ENCODE measurements at places on chromosomes 3 and 15.

GRCh38 chr3:126414406-126414805 is 19.7 kb downstream of the CFAP100 start:
- no peak for DNase-seq

DNA sequence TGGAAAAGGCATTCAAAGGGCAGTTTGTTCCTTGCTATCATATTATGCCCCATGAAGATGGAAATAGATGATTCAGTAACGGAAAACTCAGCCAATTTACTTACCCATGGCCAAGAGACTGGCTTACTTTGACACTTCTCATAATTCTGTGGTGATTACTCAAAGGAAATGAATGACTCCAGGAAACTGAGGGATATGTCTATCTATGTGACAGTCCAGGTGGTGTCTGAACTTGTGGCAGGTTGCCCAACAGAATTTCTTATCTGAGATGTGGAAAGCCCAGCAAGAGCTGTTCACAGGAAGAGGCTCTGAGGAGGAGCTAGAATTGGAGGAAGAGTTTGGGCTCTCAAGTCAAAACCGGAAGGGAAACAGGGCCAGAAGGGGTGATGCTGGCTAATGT is 91.2 kb downstream of the KCNAB1 start:
- no peak for DNase-seq

- peak; percentile 64 for DNase-seq
These were observed 92.6 kb downstream of the XXYLT1 start for GRCh38 chr3:195178124-195178910.

GRCh38 chr3:177449360-177450006 is 252.2 kb upstream of the TBL1XR1 start:
- DNase-seq, result no peak

DNA sequence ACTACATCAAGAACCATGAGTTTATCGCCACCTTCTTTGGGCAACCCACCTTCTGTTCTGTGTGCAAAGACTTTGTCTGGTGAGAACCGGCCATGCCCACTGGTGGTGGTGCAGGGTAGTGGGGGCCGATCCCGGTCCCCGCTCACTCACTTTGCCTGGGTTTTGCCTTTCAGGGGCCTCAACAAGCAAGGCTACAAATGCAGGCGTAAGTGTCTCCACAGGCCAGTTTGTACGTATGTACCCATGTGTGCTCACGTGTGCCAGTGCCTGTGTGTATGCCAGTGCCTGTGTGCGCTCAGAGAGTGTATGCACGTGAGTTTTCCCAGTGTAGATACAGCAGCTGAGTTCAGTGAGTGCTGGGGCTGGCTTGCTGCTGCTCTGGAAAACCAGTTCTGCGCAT is 20.5 kb downstream of the PRKCD start:
- no peak for DNase-seq

GRCh38 chr3:26535151-26535550 is 87.4 kb upstream of the LRRC3B start:
- no peak for DNase-seq

- peak; percentile 88 for DNase-seq
These were observed 57.5 kb upstream of the HERC1 start for GRCh38 chr15:63891079-63891767.

- DNase-seq, result peak; percentile 67
These were observed 365.6 kb downstream of the MAGI1 start for GRCh38 chr3:65672871-65673815.

DNA sequence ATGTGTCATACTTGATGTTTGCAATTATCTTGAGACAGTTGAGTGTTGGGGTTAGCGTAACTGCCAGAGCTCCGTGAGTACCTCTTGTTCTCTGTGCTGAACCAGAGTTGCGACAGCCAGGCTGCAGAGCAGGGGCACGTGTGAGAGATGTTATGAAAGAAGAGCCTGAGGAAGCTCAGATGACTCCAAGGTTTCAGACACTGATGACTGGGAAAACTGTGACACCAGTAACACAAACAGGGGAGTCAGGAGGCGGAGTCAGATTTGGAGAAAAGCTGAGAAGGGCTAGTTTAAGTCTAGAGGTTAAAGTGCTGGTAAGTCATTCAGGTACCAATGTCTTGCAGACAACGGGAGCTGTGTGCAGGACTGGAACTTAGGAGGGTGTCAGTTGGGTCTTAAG is 45.0 kb downstream of the BLM start:
- DNase-seq, result peak; percentile 82

- no peak for DNase-seq
These were observed 189.4 kb downstream of the WNT5A start for GRCh38 chr3:55297706-55298105.

DNA sequence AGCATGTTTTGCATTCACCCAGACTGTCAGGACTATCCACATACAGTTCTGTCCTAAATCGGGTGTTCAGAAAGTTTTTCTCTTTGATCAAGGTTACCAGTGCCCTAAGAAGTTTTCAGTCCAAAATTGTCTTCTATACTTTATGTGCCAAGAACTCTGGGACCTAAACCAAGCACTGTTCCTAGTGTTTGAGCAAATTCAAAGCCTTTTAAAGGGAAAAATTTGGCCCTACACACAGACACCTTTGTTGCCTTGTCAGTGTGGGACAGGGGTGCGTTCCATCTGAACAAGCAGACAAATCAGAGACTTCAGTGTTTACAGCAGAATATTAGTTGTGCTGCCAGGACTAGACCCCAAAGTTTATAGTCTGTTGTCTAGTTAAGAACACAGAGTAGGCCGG is 50.6 kb downstream of the DGKG start:
- DNase-seq, result no peak

GRCh38 chr15:79689030-79689429 is 207.8 kb downstream of the MTHFS start:
- no peak for DNase-seq

GRCh38 chr3:64022451-64023186 is 675 bp downstream of the PSMD6 start:
- DNase-seq, result no peak

DNA sequence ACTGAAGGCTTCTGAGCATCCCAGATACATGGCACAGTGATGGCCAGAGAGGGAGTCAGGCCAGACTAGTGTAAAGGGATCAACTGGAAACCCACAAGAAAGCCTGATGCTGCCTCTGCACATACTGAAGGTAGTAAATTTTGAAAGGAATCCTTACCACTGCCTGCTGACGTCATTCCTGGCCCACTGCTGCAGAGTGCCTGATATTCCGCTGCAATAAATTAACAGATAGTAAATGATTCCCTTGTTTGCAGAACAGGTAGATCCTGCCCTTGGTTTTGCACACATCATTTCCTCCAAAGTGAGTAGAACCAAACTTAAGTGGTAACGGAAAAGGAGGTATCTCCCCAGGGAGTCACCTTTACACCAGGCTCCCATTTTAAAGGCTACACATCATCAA is 146.7 kb downstream of the FBN1 start:
- DNase-seq, result no peak

DNA sequence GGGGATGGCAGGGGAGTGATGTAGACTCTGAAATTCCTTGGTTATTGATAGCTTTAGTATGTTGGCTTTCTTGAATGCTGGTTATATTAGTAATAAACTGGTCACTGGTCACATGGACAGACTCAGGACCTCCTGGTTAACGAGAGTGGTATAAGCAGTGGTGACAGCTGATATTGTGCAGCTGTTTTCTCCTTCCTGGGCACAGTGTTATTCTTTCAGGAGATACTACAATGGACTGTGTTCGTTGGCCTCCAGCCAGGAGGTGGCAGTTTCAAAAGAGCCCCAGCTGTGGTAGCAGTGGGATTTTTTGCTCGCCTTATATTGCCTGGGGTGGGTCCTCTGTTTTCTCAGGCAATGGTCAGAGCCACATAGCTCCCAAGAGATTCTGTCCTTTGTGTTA is 181.6 kb upstream of the RBMS3 start:
- DNase-seq, result no peak

DNA sequence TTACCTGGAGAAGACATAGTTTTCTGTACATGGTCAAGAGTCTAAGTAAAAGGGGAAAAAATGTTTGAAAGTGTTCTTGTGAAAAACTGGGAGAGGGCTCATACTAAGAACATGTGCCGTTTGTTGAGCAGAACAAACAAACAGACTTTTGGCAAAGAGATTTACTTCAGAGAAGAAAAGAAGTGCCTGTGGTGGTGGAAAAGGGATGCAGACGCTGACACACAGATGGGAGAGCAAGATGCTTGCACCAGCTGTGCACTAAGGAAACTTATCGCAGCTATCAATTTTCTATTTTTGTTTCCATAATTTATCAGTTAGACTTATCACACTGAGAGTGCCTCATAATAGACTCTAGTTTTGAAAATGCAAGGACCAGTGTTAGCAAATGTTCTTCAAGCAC is 259.6 kb upstream of the PDZRN3 start:
- no peak for DNase-seq

DNA sequence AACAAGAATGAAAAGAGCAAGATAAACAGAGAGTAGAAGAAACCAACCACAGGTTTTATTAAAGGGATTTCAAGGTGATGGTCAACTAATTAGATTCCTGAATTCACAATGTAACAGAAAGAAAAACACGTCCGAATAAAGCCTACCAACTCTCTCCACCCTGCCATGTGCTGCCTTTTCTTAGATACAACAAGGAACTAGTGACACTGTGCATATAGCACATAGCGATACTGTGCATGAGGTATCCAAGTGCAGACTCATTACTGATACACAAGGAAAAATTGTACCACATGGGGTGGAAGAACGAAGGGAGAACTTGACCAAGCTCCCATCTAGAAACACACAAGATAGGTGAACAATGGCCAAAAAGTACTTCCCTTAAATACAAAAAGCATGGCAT is 154.6 kb downstream of the MAGI1 start:
- no peak for DNase-seq

DNA sequence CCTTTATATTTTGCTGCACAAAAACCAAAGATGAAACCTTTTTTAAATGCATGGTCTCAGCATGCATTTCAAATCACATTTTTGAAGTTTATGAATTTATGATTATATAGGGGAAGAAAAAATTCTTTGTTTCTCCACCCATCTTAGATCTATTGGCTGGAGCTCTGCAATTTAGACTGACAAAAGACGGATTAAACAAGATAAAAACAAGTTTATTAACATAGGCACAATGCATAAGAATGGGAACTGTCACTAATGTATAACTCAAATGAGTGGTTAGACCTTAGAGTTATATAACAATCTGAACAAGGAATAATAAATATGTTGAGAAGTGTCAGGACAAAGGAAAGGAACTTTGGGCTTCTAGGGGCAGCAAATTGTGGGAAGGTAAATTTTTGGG is 132.5 kb downstream of the SERPINI1 start:
- no peak for DNase-seq

- no peak for DNase-seq
These were observed 82.0 kb downstream of the TIGIT start for GRCh38 chr3:114375608-114376421.

- DNase-seq, result no peak
These were observed 6.9 kb downstream of the KIF7 start for GRCh38 chr15:89648106-89649012.

- no peak for DNase-seq
These were observed 52.2 kb downstream of the SATB1 start for GRCh38 chr3:18372786-18373405.

DNA sequence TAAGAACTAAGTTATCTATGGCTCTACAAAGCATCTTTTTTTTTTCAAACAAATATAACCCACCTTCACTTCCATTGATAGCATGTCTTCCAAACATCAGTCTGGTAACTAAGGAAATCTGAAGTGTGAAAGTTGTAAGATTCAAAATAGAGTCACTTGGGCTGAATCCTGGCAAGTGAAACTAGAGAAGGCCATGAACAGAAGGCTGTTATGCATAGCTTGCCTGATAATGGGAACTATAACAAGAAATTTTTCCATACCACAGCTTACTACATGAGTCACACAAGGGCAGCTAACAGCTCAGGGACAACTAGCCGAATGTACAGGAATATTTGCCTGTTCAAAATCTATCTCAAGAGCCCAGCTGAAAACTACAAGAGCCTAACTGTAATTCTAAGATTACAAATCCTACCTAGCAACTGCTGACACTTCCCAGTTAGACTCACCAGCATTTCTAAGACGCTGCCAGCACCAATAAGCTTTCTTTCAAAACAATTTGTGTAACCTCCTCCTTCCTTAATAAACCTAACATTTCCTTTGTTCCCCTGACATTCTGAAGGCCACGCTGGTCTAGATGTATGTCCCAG is 1066.5 kb downstream of the PLOD2 start:
- no peak for DNase-seq

DNA sequence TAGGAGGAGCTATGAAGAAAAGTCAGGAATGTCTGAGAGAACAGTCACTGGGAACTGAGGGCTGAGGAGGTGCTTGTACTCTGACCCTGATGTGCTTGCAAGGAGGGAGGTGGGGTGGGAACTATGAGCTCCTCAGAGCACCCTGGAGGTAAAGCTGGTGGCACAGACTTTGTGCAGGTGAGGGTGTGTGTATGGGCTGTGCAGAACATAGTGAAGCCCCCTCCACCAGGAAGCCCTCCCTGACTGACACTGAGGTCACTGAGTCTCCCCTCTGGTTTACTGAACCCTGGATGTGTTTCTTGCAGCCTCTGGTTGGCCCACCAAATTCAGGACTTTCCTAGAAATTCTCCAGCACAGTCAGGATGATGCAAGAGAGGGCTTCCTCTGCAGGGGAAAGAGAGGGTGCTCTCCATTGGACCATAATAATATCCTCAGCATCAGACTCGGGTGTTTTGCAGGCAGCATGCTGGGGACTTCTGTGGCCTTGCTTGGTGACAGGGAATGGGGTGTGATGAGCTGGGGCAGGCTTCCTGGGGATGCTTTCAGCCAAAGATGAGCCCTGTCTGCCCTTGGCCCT is 1.5 kb upstream of the ISLR start:
- DNase-seq, result no peak

DNA sequence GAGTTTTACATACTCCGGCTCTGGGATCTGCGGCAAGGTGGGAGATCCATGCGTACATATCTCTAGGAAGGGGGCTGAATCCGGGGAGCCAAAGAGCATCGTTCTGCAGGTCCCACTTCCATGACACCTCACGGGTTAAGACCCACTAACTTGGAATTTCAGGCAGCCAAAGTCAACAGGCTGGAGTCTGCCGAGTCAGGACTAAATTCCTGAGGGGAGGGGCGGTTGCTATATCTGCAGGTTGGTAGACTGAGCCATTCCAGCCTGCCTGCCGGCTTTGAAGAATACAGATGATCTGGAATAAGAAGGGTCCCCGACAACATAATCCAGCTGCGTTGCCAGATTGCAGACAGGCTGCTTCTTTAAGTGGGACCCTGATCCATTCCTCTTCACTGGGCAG is 65.4 kb upstream of the PEX5L start:
- DNase-seq, result no peak

DNA sequence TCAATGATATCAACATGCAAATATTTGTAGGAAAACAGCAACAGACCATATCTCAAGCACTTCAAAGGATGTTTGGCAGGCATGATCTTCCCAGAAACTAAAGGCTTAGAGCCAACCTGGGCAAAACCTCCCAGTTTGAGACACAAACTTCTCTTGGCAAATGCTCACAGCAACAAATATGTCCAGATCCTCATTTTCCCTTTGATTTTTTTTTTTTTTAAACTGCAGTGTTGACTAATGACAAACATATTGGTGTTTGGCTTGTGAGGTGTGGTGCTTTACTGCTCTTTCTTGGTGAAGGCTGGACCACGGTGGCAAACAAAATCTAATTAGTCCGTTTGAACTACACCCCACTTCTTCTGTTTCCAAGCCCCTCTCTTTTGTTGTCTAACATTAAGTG is 87.2 kb downstream of the EBLN2 start:
- no peak for DNase-seq

GRCh38 chr15:83889995-83890394 is 236.1 kb downstream of the ADAMTSL3 start:
- no peak for DNase-seq

- DNase-seq, result no peak
These were observed 19.1 kb upstream of the DNAAF4 start for GRCh38 chr15:55527150-55527549.
